ENCODE measurements at places on chromosomes 7 and 10. TPM values are rescaled to one million over a fixed set of nuclear protein-coding genes. Genes with fewer than 3 reads are reported as not detected.

FAM25C gene
- not detected for total RNA-seq

SFRP5 gene
- total RNA-seq = 6.4 TPM

WDFY4 gene
- total RNA-seq = 1.3 TPM

MSS51 gene
- 0.50 TPM for total RNA-seq

MICU1 gene
- total RNA-seq = 41.8 TPM

ZNF727 gene
- total RNA-seq = 0.30 TPM

ZMYND11 gene
- total RNA-seq = 24.3 TPM

TUBAL3 gene
- total RNA-seq = not detected

AGR2 gene
- total RNA-seq = 1.2 TPM

TDRD1 gene
- total RNA-seq = 0.05 TPM

TAS2R38 gene
- not detected for total RNA-seq

CPVL gene
- 5.0 TPM for total RNA-seq

IDI2 gene
- not detected for total RNA-seq

RTKN2 gene
- total RNA-seq = 0.05 TPM

LIPM gene
- total RNA-seq = not detected

DDC gene
- 48.6 TPM for total RNA-seq

CCDC3 gene
- total RNA-seq = 5.3 TPM

POLR1F gene
- 3.4 TPM for total RNA-seq

CLEC2L gene
- total RNA-seq = not detected

PLEKHS1 gene
- not detected for total RNA-seq

NKX1-2 gene
- 0.05 TPM for total RNA-seq

ABCC2 gene
- 254 TPM for total RNA-seq

NEUROD6 gene
- total RNA-seq = not detected

H2BK1 gene
- total RNA-seq = not detected

GPR26 gene
- total RNA-seq = not detected

PAPOLB gene
- not detected for total RNA-seq

TRIM50 gene
- not detected for total RNA-seq

PLAU gene
- 0.50 TPM for total RNA-seq

POLL gene
- 16.6 TPM for total RNA-seq

GNAT3 gene
- total RNA-seq = not detected

HPS1 gene
- total RNA-seq = 26.0 TPM

CLRN3 gene
- 25.1 TPM for total RNA-seq

REEP3 gene
- 23.7 TPM for total RNA-seq

MUC3A gene
- 9.4 TPM for total RNA-seq

ATOH7 gene
- total RNA-seq = 1.2 TPM

RPEL1 gene
- total RNA-seq = not detected

FGFR2 gene
- total RNA-seq = 22.6 TPM

MPLKIP gene
- total RNA-seq = 39.3 TPM

Measured in left lobe of liver (tissue), 2 donors.